Dermis microvascular lymphatic vessel endothelial cell (primary cell): ENCODE measurements at places on chromosomes 12 and 14. TPM values are rescaled to one million over a fixed set of nuclear protein-coding genes. Genes with fewer than 3 reads are reported as not detected.

DNA sequence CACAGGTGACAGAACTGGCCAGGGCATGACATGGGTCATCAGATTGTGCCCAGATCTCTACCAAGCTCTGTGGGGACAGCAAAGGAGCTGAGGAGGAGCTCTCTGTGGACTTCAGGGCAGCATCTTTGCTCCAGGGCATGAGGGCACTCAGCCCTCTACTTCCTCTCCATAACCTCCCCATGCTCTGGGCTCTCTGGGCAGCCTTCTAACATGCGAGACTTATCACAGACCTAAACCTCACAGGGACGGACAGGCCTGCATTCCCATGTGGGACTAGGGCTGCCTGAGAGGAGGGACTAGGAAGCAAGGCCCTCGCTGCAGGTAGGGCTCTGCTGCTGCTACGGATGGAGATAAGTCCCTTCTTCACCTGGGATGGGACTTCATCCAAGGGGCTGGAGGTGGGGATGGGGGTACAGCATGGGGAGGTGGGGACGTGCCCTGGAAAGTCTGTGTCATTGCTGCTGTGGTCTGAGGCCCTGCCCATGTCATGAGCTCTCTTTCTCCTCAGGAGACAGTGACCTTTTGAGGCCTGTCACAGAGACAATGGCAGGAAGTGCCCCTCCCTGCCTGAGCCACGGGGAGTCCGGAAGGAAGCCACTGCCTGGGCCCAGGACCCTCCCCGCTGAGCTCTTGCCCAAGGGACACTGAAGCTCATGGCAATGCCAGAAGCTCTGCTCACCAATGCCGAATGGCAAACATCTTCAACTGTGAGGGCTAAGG, 44.1 kb downstream of the PITPNM2 start:
- peak; percentile 53 for DNase-seq

GDF3 gene
- total RNA-seq = 0.51 and 1.0 TPM in 2 replicates

LRRC9 gene
- total RNA-seq = not detected in 2 replicates

DNA sequence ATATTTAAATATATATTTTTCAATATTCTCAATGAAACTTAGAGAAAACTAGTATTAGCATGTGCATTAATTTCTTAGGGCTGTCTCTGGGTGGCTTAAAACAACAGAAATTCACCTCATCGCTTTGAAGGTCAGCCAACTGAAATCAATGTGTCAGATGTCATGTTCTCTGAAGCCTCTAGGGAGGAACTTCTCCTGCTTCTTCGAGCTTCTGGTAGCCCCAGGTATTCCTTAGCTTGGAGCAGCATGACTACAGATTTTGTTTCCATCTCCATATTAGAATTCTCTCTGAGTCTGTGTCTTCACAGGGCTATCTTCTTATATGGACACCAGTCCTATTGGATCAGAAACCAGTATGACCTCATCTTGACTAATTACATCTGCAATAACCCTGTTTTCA, 221.5 kb downstream of the PDZRN4 start:
- DNase-seq = no peak

DNA sequence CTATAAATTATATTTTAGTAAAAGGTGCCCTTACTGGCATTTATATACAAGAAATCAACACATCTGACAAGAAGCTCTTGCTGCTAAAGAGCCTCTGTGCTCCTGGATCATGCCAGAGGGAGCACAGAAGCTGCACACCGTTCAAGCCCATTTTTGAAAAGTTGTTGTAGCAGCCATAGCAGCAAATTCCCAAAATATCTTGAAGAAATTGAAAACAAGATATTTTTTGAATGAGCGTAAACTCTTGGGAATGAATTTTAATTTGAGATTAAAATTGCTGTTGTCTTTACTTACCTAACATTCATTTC, 540 bp upstream of the CLEC2D start:
- DNase-seq = no peak

HOXC4 gene
- total RNA-seq = not detected in 2 replicates
